ENCODE measurements at places on chromosomes 2 and 18. TPM values are rescaled to one million over a fixed set of nuclear protein-coding genes. Genes with fewer than 3 reads are reported as not detected.

Gene ORC2
- total RNA-seq = 4.7 TPM

Gene ALPG
- total RNA-seq = not detected

GRCh38 chr2:61210332-61210981 is 48.5 kb downstream of the C2orf74 start:
- DNase-seq = no peak

DNA sequence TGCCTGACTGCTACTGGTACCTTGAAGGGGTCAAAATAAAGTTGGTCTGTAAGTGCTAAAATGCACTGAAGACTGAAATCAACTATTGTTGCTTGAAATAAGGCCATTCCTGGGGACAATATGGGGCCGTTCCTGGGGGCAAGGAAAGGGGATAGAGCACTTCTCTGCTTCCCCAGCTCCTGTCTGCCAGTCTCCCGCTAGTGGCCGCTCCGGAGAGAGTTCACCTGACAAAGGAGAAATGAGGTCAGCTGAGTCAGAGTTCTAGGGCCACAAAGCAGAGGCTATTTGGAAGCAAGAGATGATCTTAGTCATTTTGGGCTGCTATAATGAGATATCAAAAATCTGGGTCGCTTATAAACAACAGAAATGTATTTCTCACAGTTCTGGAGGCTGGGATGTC is 345.9 kb downstream of the TSN start:
- DNase-seq = no peak
